Activated CD8-positive, alpha-beta memory T cell treated with anti-CD3 and anti-CD28 coated beads, Interleukin-2, amount 10 ng/mL, durations not matched to agents 7 days and 5 days (primary cell): ENCODE measurements at places on chromosomes 2 and 18. TPM values are rescaled to one million over a fixed set of nuclear protein-coding genes. Genes with fewer than 3 reads are reported as not detected.

Gene NPAS2
- total RNA-seq: 0.47 TPM

Gene CDK5R2
- not detected for total RNA-seq

Gene ERMN
- 3.7 TPM for total RNA-seq

Gene G6PC2
- not detected for total RNA-seq

Gene INHBB
- not detected for total RNA-seq

Gene SERPINB4
- not detected for total RNA-seq

Gene HS1BP3
- 12.8 TPM for total RNA-seq

DNA sequence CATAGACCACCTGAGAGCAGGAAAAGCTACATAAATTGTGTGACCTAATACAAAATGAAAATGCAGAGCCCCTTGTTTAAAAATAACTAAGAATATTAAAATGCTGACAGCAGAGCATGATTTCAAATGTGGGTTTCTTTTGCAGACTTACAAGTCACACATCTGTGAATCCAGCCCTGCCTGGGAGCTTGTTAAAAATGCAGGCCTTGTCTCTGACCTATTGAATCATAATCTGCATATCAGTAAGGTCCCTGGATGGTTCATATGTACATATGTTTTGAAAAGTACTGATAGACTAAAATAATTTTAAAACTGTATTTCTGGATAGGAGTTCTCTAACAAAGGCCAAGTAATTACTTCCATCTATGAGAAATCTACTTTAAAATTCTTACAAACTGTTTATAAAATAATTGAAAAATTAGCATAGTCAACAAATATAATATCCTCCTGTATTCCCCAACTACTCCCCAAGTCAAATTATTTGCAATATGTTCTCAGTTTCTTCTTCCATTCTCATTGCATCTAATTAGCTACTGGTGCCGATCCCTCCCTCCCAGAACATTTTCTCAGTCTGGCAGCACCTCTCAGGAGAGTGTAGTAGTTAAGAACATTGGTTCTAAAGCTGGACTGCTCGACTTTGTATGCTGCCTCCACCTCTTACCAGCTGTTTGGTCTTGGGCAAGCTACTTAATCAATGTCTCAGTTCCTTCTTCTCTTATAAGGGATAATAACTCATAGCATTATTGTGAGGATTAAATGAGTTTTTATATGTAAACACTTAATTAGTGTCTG is 1040.4 kb upstream of the CDH2 start:
- DNase-seq: no peak

- no peak for DNase-seq
These were observed 42.4 kb downstream of the THADA start for GRCh38 chr2:43553341-43553855.

DNA sequence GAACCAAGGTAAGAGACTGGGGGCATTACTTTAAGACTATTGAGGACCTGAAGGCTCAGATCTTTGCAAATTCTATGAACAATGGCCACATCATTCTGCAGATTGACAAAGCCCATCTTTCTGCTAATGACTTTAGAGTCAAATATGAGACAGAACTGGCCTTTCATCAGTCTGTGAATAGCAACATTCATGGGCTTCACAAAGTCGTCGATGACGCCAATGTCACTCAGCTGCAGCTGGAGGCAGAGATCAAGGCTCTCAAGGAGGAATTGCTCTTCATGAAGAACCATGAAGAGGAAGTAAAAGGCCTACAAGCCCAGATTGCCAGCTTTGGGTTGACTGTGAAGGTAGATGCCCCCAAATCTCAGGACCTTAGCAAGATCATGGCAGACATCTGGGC is 43.8 kb upstream of the SLC4A10 start:
- DNase-seq: no peak

DNA sequence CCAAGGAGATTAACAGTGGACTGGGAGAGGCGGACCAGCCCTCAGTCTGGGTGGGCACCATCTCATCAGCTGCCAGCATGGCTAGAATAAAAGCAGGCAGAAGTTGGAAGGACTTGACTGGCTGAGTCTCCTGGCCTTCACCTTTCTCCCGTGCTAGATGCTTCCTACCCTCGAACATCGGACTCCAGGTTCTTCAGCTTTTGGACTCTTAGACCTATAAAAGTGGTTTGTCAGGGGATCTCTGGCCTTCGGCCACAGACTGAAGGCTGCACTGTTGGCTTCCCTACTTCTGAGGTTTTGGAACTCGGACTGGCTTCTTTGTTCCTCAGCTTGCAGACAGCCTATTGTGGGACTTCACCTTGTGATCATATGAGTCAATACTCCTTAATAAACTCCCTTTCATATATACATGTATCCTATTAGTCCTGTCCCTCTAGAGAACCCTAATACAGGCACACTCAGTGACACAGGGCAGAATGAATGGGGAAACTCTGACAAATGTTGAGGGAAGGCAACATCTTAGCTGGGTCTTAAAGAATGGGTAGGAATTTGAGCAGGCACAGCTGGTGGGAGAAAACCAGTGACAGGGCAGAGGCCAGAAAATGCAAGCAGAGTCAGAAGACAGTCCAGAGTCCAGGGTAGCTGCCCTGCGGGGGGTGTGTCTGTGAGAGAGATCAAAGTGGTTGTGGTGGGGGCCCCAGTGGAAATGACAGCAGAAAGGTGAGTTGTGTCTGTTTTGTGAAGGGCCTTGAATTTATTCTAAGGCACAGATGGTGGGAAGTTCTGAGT is 108.1 kb upstream of the CD302 start:
- no peak for DNase-seq

GRCh38 chr2:102025583-102026267 is 34.0 kb downstream of the IL1R2 start:
- DNase-seq: no peak

GRCh38 chr2:573025-573424 is 104.2 kb downstream of the TMEM18 start:
- DNase-seq: no peak

DNA sequence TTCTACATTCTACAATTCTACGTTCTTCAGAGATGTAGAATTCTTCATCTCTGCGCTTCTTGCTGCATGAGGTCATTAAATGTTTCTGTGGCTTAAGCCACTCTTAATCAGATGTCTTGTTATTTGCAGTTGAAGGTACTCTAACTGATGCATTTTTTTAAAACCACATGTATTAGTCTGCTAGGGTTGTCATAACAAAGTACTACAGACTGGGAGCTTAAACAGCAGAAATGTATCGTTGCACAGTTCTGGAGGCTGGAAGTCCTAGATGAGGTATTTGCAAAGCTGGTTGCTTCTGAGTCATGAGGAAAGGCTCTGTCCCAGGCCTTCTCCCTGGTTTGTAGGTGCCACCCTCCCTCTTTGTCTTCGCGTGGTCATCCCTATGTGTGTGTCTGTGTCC is 176.3 kb upstream of the GLI2 start:
- no peak for DNase-seq

GRCh38 chr2:217261452-217261851 is 401.6 kb upstream of the TNP1 start:
- DNase-seq: no peak

DNA sequence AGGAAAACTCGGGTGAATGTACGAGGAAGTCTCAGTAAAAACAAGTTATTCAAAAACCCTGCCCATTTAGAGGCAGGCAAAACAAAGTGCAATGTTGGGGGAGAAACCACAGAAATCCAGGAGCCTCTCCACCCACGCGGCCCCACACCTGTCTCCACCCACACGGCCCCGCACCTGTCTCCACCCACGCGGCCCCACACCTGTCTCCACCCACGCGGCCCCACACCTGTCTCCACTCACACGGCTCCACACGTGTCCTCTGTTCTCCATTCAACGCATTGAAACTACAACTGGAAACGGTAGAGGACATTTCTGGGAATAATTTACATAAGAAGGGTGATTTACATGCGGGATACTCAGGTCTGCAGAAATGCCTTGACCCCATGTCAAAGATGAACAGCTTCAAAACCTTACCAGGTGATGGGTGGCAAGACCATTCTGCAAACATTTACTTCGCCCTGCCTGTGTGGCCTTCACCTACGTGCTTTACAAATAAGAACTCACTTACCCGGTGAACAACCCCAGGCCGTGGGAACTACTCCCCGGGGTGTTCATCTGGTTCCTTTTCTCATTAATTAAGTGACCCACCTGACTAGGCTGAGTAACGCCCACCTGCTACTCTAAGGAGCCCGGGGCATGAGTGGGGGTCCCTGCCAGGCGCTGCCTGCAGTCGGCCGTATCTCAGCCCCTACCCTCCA is 100.4 kb downstream of the EIPR1 start:
- no peak for DNase-seq

DNA sequence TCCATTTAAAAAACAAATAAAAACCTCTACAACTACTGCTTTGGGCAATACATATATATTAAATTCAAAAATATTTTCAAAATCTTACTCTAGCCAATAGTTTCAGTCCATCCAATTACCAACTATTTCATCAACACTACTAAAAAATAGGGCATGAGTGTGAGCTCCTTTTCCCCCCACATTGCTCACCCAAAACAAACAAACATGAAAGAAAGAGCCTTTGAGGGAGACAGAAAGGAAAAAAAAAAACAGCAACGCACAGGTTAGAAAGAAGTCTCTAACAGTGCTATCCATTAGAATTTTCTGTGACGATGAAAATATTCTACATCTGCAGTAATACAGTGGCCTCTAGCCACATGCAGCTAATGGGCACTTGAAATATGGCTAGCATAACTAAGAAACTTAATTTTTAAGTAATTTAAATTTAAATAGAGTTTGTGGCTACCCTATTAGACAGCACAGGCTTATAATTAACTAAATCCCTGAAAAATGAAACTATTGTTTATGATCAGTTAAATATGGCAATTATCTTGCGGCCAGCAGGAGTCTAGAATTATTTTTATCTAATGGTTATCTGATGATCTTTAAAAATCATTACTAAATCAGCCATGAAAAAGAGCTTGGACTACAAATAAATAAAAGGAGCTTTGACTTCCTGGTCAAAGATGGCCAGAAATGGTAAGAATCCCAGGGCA is 59.2 kb downstream of the RBMS1 start:
- no peak for DNase-seq

- DNase-seq: no peak
These were observed 16.3 kb downstream of the SLC3A1 start for GRCh38 chr2:44291281-44292248.

DNA sequence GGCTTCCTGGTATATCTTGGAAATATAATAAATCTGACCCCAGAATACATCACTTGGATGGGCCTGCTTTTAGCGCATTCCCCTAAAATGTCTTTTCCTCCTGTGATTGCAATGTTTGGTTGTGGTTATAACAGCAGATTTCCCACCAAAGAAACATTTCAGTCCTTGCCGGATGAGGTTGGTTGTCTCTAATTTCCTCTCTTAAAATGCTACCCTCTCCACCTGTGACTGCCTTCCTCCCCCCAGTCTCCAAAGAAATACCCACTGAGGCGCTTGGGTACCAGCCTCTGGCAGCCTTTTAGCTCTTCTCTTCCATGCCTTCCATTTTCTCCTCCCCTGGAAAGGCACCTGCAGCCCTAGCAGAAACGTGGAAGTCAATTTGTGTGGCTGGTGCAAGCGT is 102.1 kb upstream of the SIX3 start:
- DNase-seq: no peak

- no peak for DNase-seq
These were observed 52.0 kb upstream of the CELF4 start for GRCh38 chr18:37617623-37618022.

DNA sequence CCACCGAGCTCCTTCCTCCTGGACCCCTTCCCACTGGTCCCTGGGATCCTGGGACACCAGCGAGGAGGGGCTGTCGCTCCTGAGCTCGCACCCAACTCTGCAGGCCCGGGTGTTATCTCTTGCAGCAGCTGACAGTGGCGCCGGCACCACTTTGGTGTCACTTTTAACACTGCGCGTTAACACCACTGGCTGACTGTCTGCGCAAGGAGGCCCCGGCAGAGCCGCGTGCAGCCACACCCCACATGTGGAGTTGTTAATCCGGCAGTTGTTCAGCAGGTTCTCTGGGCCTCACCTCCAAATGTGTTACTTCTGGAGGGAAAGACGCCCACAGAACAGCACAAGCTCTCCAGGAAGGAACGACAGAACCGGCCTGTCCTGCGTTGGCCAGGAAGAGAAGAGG is 155.0 kb upstream of the GLI2 start:
- DNase-seq: no peak

GRCh38 chr2:69300650-69301049 is 86.4 kb downstream of the GFPT1 start:
- DNase-seq: no peak

- DNase-seq: no peak
These were observed 78.7 kb upstream of the PAPOLG start for GRCh38 chr2:60677356-60677755.

GRCh38 chr2:128626760-128627511 is 308.3 kb upstream of the HS6ST1 start:
- no peak for DNase-seq

DNA sequence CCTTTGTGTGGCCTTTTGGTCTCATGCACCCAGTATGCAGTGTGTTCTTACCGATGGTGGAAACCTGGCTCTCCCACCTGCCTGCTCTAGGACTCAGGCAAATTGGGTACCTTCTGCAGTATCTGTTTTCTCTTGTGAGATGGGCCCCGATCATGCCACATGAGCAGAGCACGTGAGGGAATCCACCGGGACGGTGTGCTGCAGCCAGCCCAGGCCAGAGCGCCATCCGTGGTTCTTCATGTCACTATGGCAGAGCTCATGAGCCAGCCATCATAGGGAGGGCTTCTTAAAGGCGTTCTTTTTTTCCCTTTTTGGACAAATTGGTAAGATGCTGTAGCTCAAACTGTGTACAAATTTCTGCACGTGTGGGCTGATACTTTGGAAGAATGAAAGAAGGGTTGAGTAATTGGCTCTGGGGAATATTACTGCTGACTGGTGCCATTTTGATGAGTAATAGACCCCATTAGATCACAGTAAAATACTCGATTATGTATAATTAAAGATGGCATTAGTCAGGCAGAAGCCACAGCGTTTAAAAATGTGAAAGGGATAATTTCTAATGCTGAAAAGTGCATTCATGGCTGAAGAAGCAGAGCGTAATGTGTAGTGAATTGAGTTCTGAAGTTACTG is 19.2 kb downstream of the SH3RF3 start:
- DNase-seq: no peak

GRCh38 chr2:15273452-15273851 is 287.7 kb downstream of the NBAS start:
- no peak for DNase-seq

DNA sequence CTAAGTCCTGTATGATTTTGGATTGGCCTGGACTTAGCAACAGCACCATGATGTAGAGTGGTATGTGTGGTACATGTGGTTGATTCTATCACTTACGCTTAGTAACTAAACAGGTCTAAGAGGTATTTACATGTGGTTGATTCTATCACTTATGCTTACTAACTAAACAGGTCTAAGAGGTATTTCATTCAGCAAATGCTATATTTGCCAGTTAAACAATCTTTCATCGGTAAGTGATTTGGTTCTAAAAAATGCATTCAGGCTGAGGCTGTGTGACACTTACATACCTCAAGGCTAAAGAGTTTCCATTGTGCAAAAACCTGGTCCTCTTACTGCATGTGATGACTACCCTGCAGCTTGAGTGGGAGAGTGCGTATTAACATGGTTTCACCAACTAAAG is 13.1 kb downstream of the EIF4E2 start:
- no peak for DNase-seq

GRCh38 chr2:98479959-98480524 is 35.4 kb downstream of the INPP4A start:
- peak; percentile 65 for DNase-seq

GRCh38 chr18:48027401-48027963 is 97.0 kb upstream of the SMAD2 start:
- DNase-seq: no peak

GRCh38 chr2:2265747-2266279 is 65.3 kb downstream of the MYT1L start:
- DNase-seq: no peak
